ENCODE measurements at places on chromosomes 7 and 10.

- no peaks in the 10 kb centered on the region for H3K36me3 ChIP-seq
- no peak for DNase-seq
- no peaks in the 10 kb centered on the region for H3K27me3 ChIP-seq
- peak overlapping the region; percentile 75 for H3K27ac ChIP-seq
- H3K4me1 ChIP-seq, result peaks cover 12% of the 10 kb centered on the region
Measured at GRCh38 chr7:90210981-90211380, 559 bp upstream of the STEAP2 start.

DNA sequence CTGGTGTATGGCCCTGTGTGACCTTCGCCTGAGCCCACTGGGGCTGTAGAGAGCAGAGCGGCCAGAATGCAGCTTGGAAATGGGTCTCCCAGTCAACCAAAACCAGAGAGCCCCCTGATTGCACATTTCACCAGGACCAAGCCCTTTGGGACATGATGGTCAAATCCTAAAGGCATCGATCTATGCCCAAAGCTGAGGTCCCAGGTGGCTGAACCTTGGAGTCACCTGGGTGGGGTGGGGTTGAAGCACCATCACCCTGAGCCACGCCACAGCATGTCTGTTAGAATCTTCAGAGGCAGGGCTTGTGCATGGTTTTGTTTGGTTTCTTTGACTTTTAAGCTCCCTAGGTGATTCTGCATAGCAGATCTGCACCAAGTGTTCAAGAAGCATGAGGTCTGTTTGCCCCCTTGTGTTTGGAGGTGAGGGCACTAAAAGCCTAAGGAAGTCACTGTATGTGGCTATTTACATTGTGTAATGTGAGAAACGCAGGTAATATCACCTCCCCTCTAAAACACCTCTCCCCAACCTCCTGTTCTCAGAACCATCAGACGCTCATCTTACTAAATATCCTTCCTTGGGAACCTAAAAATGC, 9.6 kb downstream of the PKD1L1 start:
- peaks cover 32% of the 10 kb centered on the region for H3K4me1 ChIP-seq
- H3K27me3 ChIP-seq, result no peaks in the 10 kb centered on the region

DNA sequence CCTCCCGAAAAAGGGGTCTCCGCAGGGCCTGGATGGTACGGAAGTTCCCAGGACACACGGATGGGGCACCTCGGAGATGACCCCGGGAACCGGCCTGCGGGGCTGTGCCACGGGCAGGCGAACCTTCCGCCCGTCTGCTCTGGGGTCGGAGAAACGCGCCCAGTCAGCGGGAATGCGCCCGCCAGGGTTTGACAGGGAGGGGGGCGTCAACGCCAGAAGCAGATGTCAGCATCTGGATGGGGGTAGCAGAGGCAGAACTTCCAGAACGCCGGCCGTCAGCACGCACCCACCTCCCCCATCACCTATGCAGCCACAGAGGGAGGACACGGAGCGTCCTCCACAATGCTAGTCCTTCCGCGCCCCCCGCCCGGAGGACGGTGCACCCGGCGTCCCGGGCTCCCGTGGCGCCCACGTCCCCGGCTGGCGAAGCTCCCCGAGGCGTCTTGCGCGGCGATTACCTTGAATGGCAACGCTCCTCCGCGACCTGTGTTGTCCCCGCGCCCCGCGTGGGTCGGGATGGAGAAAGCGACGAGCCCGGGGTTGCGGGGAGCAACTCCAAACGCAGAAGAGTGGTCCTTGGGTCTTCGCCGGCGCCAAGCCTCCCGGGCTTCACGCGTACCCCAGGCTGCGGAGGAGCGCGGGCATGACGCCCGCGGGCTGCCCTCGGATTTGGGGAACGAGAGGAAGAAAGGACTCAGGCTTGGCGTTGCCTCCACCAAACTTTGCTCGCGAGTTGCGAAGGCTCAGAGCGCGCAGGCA, 561 bp downstream of the FGFR2 start:
- H3K36me3 ChIP-seq, result no peaks in the 10 kb centered on the region
- peak; percentile 8 for DNase-seq
- no peak overlapping the region for H3K27ac ChIP-seq
- peak overlapping the region; percentile 38 for H3K4me3 ChIP-seq
- peaks cover 5% of the 10 kb centered on the region for H3K4me1 ChIP-seq

DNA sequence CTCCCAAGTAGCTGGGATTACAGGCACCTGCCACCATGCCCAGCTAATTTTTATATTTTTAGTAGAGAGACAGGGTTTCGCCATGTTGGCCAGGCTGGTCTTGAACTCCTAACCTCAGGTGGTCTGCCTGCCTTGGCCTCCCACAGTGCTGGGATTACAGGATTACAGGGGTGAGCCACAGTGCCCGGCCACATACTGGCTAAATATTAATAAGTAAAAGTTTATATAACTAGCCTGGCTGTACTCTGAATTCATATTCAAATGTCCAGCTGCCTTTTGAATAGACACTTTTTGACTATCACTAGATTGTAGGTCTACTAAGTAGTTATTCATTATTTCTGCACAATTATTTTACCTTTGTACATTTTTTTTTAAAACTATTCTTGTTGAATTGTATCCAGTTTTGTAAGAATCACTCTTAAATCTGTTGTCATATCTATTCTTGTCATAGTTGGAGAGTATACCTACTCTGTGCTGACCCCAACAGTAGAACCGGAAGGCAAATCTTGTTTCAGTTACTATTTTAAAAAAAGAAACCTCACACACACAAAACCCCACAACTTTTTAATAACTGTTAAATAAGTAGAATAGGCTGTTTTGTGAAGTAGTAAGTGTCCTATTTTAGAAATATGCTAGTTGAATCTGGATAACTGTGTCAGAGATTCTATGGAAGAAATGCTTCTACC, 29.6 kb downstream of the MINPP1 start:
- peaks cover 17% of the 10 kb centered on the region for H3K4me1 ChIP-seq
- no peak overlapping the region for H3K4me3 ChIP-seq
- no peak for DNase-seq
- no peaks in the 10 kb centered on the region for H3K27me3 ChIP-seq

DNA sequence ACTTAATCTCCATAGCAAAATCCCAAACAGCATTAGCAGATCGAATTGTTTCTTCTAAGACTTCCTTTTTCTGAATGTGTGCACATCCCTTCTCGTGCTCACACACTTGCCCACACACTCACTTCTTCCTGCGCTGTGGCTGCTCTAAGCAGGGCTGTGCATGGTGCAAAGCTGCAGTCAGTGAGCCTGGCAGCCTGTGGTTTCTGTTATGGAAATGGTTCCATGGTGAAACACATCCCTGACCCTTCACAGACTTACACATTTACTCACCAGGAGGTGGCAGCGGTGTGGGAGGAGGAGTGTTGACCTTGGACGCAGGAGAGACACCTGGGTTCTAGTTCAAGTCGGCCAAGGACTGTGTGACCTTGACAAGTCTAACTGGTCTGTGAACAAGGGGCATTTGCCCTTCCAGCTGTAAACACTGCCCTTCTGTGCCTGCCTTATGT, 24.9 kb downstream of the MTURN start:
- H3K4me1 ChIP-seq, result peaks cover 24% of the 10 kb centered on the region
- no peak overlapping the region for H3K4me3 ChIP-seq
- H3K27ac ChIP-seq, result no peak overlapping the region
- no peak for DNase-seq
- H3K27me3 ChIP-seq, result no peaks in the 10 kb centered on the region
- H3K36me3 ChIP-seq, result no peaks in the 10 kb centered on the region

DNA sequence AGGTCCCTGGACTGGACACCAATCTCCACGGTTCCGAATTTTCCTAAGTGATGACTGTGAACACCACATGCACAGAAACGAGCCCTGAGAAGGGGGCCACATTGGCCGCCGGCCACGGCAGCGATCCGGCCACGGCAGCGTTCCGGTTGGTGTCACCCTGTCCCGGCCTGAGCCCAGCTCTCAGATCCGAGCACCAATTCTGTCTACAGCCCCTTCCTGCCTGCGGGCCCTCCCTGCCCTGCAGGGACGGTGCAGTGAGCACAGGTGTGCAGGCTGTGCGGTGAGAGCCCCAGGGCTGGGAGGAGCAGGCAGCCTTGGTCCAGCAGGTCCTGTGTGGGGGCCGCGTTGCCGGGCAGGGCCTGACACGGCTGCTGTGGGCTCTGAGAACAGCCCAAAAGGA, 29.7 kb upstream of the GPR146 start:
- no peak for DNase-seq
- no peak overlapping the region for H3K27ac ChIP-seq
- H3K4me3 ChIP-seq, result no peak overlapping the region
- H3K36me3 ChIP-seq, result peaks cover 2% of the 10 kb centered on the region
- H3K4me1 ChIP-seq, result no peaks in the 10 kb centered on the region
- H3K27me3 ChIP-seq, result no peaks in the 10 kb centered on the region

DNA sequence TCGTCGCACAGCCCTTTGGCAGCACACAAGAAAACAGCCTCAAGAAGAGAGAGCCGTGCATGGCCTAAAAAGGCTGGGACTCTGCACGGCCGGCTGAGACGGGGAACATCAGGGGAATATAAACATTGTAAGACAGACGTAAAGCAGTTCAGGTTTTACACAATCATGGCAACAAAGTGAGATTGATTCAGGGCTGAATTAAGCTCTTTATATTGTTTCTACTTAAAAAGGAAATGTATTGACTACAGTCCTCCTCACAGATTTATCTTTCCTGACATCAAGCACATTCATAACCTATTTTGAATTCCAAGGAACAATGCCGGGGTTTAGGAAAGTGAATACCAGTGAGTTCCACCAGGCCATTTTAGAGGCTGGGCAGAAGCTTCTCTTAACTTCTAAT, 25.2 kb downstream of the SORBS1 start:
- H3K27me3 ChIP-seq, result no peaks in the 10 kb centered on the region
- no peak overlapping the region for H3K4me3 ChIP-seq
- no peaks in the 10 kb centered on the region for H3K36me3 ChIP-seq
- peak overlapping the region; percentile 14 for H3K27ac ChIP-seq
- DNase-seq, result peak; percentile 74

GRCh38 chr10:17685233-17685840, 41.4 kb downstream of the STAM start:
- no peak overlapping the region for H3K4me3 ChIP-seq
- peaks cover 2% of the 10 kb centered on the region for H3K36me3 ChIP-seq
- peaks cover 2% of the 10 kb centered on the region for H3K4me1 ChIP-seq
- no peak for DNase-seq
- H3K27me3 ChIP-seq, result no peaks in the 10 kb centered on the region

DNA sequence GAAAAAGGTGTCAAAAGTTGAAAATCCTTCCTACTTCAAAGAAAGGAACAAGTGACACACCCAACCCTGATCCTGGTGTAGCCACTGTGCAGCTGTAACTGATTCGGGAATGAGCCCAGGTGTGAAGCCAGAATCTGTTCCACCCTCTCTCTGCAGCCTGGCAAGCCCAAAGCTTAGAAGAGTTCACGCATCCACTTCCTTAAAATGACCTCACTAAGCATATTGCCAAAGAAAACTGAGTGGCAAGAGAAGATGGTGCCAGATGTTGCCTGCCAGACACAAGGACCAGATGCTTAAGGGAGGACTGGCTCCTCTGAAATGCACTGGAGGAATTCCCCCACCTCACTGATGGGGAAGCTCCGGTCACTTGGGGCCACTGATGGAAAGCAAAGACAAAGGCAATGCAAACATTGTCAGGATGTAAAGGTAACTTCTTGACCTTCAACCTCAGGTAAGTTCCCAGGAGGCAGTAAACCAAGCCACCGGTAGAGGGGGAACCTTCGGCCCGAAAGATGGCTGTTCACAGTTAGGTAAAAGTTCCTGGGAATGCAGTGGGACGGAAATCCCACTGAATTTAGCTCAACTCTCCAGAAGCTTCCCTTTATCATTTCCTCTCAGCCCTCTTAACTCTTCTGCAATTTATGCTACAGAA, 554.9 kb downstream of the KCNMA1 start:
- DNase-seq, result no peak
- H3K36me3 ChIP-seq, result no peaks in the 10 kb centered on the region
- H3K27ac ChIP-seq, result no peak overlapping the region
- no peaks in the 10 kb centered on the region for H3K4me1 ChIP-seq

- H3K27me3 ChIP-seq, result no peaks in the 10 kb centered on the region
- peak; percentile 83 for DNase-seq
- no peak overlapping the region for H3K27ac ChIP-seq
- no peak overlapping the region for H3K4me3 ChIP-seq
- no peaks in the 10 kb centered on the region for H3K4me1 ChIP-seq
Measured at GRCh38 chr10:36345807-36346206, 703.7 kb upstream of the FZD8 start.

DNA sequence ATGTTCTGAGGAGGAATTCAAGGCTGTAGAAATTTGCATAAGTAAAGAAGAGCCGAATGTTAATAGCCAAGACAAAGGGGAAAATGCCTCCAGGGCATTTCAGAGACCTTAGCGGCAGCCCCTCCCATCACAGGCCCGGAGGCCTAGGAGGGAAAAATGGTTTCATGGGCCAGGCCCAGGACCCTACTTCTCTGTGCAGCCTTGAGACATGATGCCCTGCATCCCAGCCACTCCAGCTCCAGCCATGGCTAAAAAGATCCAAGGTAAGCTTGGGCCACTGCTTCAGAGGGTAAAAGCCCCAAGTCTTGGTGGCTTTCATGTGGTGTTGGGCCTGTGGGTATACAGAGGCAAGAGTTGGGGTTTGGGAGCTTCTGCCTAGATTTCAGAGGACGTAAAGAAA, 225.7 kb downstream of the ARHGAP12 start:
- no peak for DNase-seq
- H3K4me3 ChIP-seq, result no peak overlapping the region

- H3K4me1 ChIP-seq, result no peaks in the 10 kb centered on the region
- H3K4me3 ChIP-seq, result no peak within 1 kb of the TSS
- no peaks in the 10 kb centered on the region for H3K36me3 ChIP-seq
Measured at GRCh38 chr10:133087679-133088178, at the start of gene ADGRA1. TSS of gene ADGRA1 (plus strand) at chr10:133087924. CDS start at chr10:133088910, 986 bp downstream.

GRCh38 chr10:33111488-33112051, 153.5 kb upstream of the ITGB1 start:
- peaks cover 3% of the 10 kb centered on the region for H3K4me1 ChIP-seq
- H3K27me3 ChIP-seq, result peaks cover 7% of the 10 kb centered on the region
- H3K27ac ChIP-seq, result no peak overlapping the region
- H3K4me3 ChIP-seq, result no peak overlapping the region

- peak overlapping the region; percentile 47 for H3K27ac ChIP-seq
- DNase-seq, result peak; percentile 73
- H3K4me3 ChIP-seq, result no peak overlapping the region
- peaks cover 4% of the 10 kb centered on the region for H3K4me1 ChIP-seq
Measured at GRCh38 chr10:27041196-27041595, 59.1 kb downstream of the ANKRD26 start.

GRCh38 chr7:30970594-30971094, 6.9 kb downstream of the GHRHR start:
- no peak overlapping the region for H3K27ac ChIP-seq
- no peaks in the 10 kb centered on the region for H3K4me1 ChIP-seq
- DNase-seq, result no peak
- no peaks in the 10 kb centered on the region for H3K36me3 ChIP-seq

GRCh38 chr10:108545921-108546320, 1377.4 kb downstream of the XPNPEP1 start:
- H3K4me3 ChIP-seq, result no peak overlapping the region
- H3K27ac ChIP-seq, result no peak overlapping the region
- no peaks in the 10 kb centered on the region for H3K4me1 ChIP-seq
- no peaks in the 10 kb centered on the region for H3K36me3 ChIP-seq

DNA sequence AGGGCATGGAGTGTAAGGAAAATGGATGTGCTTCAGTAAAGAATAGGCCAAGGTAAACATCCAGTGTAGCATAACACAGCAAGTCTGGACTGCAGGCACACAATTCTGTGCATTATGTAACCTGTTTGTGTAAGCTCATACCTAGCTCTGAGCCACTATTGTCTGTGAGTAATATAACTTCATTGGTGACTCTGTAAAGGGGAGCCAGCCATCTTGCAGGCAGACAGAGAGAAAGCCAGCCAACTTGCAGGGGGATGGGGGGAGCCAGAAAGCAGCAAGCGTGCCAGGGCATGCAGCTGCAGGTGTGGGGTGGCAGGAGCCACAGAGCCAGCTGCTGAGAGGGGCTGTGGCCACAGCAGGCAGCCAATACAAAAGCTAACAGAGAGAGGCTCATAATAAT, 449.2 kb downstream of the IPMK start:
- no peak overlapping the region for H3K27ac ChIP-seq
- H3K4me3 ChIP-seq, result no peak overlapping the region
- H3K36me3 ChIP-seq, result no peaks in the 10 kb centered on the region
